ENCODE measurements at places on chromosomes 5 and 9.

GRCh38 chr9:94112716-94113465 lies 28.6 kb downstream of the PTPDC1 start:
- DNase-seq, result no peak

GRCh38 chr5:31623249-31623648 lies 15.7 kb upstream of the PDZD2 start:
- no peak for DNase-seq

GRCh38 chr5:66959653-66960052 lies 236.9 kb downstream of the CD180 start:
- no peak for DNase-seq

GRCh38 chr5:60507687-60508086 lies 192.3 kb downstream of the DEPDC1B start:
- no peak for DNase-seq

- no peak for DNase-seq
Observed at GRCh38 chr5:123965626-123966025, 453.6 kb downstream of the CSNK1G3 start.

GRCh38 chr9:93236541-93237206 lies 52.7 kb downstream of the WNK2 start:
- no peak for DNase-seq

GRCh38 chr9:84941792-84942191 lies 272.3 kb downstream of the NTRK2 start:
- DNase-seq, result no peak

- DNase-seq, result no peak
Observed at GRCh38 chr5:42620579-42621216, 135.9 kb upstream of the CCDC152 start.

DNA sequence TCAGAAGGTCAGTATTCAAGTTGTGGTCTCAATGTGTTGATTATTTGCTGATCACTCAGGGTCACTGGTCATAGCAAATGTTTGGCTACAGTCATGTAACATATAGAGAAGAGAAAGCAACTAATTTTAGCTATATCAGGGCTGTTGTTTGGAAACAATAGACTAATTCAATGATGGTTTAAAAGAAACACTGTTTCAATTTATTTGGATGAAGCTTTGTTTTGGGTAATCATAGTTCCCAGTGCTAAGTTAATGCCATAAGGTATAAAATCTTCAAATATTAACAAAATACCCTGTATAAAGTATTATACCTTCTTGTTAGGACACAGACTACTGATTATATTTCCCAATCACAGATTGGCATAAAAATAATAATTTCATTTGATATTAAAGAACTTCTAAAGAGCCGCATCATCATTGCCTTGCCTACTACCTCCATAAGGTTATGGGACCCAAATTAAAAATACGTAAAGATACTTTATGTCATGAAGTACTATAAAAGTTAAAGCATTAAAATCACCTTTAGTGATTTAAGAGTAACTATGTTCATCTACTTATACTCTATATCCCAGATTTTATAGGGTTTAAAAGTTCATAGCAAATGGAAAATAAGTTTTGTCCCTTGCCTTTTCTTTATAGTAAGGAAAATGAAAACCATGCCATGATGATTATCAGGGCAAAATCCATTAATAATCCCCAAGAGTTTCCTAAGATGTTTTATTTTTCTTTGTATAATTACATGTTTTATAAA lies 6.0 kb downstream of the NR3C1 start:
- DNase-seq, result no peak

- DNase-seq, result no peak
Observed at GRCh38 chr5:35046774-35047173, 975 bp downstream of the AGXT2 start.

DNA sequence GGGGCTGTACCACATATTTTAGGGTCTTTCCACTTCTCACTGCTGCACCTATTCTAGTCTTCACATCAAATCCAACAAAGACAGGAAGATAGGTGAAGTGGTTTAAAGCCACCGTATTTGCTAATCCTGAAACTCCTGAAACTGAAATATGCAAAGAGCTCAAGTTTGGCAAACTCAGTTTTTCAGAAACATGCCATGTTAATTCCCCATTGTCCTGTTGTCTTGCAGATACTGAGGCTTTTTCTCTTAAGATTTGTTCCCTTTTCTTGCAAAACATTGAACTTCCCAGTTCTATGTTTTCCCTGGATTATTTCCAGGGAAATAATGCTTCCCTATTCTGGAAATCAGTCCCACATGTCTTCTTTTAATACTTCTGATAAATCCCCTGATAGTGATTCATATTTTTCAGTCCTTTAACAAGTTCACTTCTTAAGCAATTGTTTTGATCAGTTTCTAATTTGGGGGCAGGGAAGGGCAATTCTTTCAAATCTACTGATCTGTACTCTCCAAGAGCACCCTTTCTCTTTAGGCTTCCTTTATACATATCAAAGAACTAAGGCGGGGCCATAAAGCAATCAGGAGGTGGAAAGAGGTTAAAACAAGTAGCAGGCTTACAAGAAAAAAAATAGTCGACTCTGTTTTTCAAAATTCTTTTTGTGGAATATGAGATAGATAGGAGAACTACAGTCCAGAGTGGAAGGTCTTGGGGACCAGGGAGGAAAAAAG lies 648.5 kb downstream of the BNC2 start:
- no peak for DNase-seq

DNA sequence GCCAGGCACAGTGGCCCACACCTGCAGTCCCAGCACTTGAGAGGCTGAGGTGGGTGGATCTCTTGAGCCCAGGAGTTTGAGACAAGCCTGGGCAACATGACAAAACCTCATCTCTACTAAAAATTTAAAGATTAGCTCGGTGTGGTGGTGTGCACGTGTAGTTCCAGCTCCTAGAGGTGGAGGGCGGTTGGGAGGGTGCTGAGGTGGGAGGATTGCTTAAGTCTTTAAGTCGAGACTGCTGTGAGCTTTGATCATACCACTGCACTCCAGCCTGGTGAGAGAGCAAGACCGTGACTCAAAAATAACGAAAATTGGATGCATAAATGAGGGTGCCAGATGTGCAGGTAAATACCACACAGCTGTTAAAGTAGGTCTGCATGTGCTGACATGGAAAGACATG lies 39.3 kb upstream of the TDRD7 start:
- DNase-seq, result no peak

GRCh38 chr5:3265131-3265885 lies 330.3 kb upstream of the IRX1 start:
- no peak for DNase-seq

DNA sequence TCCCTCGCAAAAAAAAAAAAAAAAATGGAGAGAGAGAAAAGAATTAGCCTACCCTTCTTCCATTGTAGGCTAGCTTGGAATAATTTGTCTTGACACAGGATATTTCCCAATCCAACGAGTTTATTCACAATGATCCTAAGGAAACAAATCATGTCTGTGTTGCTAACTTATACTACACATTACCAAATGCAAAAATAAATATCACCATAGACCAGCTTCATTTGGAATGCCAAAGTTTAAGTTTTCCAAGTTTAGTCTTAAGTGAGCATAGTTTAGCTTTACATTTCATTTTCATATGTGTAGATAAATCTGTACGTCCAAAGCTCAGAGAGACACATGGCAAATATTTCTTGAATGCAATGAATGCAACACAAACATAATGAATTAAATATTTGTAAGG lies 1106.2 kb upstream of the DMAC1 start:
- no peak for DNase-seq

DNA sequence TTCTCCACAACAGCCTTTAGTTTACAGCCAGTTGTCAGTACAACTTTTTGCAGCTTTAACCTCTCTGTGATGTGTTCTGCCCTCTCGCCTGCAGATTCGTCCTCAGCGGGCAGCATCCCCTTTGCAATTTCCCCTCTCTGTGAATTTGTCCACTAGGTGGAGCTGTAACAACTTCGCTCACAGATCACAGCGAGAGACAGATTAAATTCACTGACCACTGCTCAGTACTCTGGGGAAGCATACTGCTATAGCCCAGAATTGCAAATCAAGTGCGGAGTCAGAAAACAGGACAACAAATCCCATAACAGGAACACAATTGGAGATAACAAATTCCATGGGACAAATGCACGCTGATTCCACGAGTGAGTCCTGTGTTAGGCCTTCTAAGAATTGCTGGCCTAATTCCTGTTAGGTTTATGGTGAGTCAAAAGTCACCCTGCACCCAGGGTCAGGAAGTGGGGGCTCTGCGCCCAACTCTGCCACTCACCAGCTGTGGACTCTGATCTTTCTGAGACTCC lies 2124.9 kb downstream of the MAT2B start:
- peak; percentile 8 for DNase-seq

DNA sequence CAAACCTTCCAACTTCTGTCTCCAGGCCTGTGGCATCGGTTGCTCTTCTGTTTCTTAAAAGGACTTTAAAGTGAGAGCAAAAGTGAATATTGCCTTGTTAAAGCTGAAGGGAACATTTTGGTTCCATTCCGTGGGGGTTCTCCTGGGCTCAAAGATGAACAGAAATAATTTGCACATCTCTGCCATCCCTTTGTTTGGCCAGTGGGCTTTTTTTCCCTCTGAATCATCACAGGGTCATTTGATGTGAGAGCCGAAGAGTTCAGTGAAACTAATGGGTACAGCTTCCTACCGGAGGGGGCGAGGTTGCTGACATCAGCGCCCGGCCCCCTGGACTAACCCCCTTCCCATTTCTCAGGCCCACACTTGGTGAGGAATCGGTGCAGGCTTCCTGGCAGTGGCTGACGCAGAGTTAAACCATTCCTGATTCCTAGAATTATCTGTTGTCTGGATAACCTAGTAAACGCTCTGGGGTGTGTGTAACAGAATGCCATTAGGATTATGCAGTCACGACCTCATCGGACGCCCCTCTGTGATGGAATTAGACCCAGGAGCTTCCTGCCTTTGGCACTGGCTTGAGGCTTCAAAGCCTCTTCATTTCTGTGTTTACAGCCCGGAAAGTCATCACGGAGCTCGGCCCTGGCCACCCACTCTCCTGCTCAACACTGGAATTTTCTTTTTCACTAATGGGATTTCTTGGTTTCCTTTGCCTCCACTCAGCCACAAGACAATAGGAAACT lies 61.6 kb upstream of the RPL26L1 start:
- no peak for DNase-seq

DNA sequence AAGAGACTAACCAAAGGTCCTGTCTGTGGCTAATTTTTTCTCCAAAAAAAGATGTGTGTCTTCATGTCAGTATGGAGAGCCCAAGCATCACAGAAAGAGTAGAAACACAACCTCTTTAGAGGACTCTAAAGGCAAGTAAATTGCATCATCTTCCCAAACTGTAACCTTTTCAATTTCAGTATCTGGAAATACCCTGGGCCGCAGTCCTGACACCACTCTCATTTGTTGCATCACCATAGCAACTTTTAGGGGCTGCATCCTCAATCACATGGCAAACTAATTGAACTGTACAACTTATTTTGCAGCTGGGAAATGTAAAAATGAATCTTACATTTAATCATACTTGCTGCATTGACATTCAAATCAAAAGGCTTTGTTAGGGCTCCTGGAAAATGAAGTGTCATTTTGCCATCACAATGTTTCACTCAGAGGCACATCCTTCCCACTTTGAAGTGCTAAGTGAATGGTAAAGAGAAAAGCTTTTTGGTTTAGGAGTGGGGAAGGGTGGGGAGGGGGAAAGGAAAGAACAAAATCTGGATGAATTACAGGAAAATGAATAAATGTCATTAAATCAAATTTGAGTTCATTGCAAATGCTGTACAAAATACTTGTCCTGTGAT lies 60.6 kb upstream of the GRIA1 start:
- no peak for DNase-seq

DNA sequence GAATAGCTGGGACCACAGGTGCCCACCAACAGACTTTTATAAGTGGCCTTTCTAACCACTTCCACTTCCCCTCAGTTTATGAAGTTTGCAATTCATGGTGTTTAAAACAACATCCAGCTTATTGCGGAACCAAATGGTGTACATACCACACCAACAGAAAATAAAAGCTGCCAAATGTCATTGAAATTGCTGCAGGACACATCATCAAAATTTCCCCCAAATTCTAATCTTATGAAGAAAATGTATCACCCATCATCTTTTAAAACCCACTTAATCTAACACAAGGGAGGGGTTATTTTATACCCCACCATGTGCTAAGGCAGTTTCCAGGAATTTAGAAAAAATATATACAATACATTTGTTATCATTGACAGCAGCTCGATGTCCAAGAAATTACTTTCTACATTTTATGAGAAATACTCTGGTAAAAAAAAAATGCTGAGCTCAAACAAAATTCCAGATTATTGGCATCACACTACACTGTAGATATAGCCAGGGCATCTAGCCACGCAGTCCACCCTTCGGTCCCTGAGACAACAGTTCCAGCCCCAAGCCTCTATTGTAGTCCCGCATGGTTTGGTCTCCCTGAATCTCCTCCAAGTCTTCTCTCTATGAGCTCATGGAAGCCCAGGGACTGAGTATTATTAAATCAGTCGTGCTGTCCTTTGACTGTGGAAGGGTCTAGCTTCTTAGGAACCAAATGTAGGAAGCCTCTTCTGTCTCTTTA lies 372.8 kb upstream of the SLC30A5 start:
- DNase-seq, result no peak

DNA sequence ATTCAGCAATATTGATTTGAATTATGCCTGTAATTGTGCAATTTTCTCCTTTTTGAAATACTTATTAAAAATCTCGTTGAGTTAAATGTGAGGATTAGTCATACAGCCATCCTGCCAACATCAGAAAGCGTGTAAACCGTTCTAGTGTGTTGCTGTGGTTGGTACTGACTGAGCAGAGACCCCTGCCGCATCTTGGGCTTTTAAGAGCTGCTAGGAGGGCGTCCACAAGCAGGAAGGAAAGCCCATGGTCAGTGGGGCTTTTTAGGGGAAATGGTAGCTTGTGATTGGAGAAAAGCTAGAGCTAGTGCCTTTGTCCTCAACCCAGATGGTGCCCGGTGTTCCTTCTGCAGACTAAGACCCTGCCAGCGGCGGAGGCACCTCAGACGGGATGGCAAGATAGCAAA lies 1.3 kb downstream of the SDHA start:
- DNase-seq, result no peak

GRCh38 chr5:92518318-92518904 lies 1062.6 kb downstream of the NR2F1-AS1 start:
- no peak for DNase-seq

- no peak for DNase-seq
Observed at GRCh38 chr5:1707467-1707866, 92.2 kb downstream of the MRPL36 start.

GRCh38 chr5:55823151-55823796 lies 27.9 kb upstream of the IL31RA start:
- DNase-seq, result no peak

GRCh38 chr5:174555726-174556125 lies 168.7 kb upstream of the MSX2 start:
- DNase-seq, result no peak

DNA sequence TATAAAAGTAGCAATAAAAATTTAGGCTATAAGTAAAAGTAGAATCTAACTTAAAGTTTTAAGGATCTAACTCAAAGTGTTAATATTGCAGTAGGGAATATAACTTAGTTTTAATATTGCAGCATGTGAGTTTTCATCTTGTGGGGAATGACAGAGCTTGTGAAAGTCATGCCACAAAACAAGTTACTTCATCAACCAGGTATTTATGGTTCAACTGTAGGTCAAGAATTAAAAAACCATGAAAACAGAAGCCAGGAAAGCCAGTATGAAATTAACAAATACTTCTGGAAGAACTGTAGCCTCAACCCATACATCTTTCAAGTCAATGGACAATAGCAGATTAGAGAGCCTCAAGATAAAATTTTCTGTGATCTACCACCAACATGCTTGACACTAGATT lies 19.0 kb downstream of the HMGCS1 start:
- no peak for DNase-seq
